ENCODE measurements at places on chromosomes 4 and X. TPM values are rescaled to one million over a fixed set of nuclear protein-coding genes. Genes with fewer than 3 reads are reported as not detected.

DNA sequence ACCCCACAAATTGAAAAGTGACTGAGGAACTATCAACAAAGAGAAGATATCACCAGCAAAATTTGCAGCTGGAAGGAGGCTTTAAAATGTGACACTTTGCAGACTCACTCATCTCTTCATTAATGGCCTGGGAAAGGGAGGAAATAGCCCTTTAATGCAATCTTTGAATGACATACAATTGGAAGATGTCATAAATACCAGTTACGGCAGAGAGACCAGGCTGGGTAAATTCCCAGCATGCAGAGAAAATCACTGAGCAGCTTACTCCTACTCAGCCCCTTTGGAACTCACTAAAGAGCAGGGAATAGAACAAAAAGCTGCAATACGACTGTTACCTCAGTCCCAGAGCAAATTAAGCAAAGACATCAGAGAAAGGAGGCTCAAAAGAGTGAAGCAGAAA is 238.9 kb downstream of the HS3ST1 start:
- H3K36me3 ChIP-seq, result no peaks in the 10 kb centered on the region
- no peaks in the 10 kb centered on the region for H3K4me1 ChIP-seq
- no peaks in the 10 kb centered on the region for H3K27me3 ChIP-seq
- no peak for DNase-seq

DNA sequence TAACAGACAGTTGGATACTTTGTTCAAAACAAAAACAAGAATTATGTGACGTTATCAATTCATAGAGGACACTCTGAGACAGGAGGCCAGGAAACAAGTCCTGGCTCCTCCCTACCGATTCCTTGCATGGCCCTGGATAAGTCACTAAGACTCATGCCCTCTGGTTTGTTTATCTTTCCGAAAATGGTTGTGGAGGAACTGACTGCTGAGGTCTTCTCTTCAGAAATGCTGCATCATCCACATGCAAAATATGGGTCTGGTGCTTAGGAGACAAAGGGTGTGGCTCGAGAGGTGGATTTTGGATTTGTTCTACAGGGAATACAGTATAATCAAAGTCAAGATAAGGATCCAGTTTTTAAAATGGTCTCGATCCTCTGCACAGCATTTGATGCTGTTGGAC is 130.9 kb downstream of the RELL1 start:
- no peak overlapping the region for H3K27ac ChIP-seq
- no peaks in the 10 kb centered on the region for H3K36me3 ChIP-seq
- H3K4me3 ChIP-seq, result no peak overlapping the region
- DNase-seq, result no peak

GRCh38 chr4:46267866-46268265 is 122.1 kb downstream of the GABRA2 start:
- H3K4me1 ChIP-seq, result no peaks in the 10 kb centered on the region
- H3K4me3 ChIP-seq, result no peak overlapping the region
- no peak overlapping the region for H3K27ac ChIP-seq
- H3K36me3 ChIP-seq, result no peaks in the 10 kb centered on the region
- H3K27me3 ChIP-seq, result no peaks in the 10 kb centered on the region
- DNase-seq, result no peak

GRCh38 chr4:87007528-87008446 is 73.0 kb downstream of the AFF1 start:
- H3K27ac ChIP-seq, result peak overlapping the region; percentile 93
- H3K36me3 ChIP-seq, result no peaks in the 10 kb centered on the region
- H3K27me3 ChIP-seq, result no peaks in the 10 kb centered on the region
- DNase-seq, result peak; percentile 63
- H3K4me1 ChIP-seq, result peaks cover 31% of the 10 kb centered on the region

- no peaks in the 10 kb centered on the region for H3K36me3 ChIP-seq
- H3K4me1 ChIP-seq, result no peaks in the 10 kb centered on the region
- no peak for DNase-seq
- H3K4me3 ChIP-seq, result no peak overlapping the region
- H3K27ac ChIP-seq, result no peak overlapping the region
- peaks cover 5% of the 10 kb centered on the region for H3K27me3 ChIP-seq
Measured at GRCh38 chr4:89657931-89658700, 178.8 kb downstream of the SNCA start.

DNA sequence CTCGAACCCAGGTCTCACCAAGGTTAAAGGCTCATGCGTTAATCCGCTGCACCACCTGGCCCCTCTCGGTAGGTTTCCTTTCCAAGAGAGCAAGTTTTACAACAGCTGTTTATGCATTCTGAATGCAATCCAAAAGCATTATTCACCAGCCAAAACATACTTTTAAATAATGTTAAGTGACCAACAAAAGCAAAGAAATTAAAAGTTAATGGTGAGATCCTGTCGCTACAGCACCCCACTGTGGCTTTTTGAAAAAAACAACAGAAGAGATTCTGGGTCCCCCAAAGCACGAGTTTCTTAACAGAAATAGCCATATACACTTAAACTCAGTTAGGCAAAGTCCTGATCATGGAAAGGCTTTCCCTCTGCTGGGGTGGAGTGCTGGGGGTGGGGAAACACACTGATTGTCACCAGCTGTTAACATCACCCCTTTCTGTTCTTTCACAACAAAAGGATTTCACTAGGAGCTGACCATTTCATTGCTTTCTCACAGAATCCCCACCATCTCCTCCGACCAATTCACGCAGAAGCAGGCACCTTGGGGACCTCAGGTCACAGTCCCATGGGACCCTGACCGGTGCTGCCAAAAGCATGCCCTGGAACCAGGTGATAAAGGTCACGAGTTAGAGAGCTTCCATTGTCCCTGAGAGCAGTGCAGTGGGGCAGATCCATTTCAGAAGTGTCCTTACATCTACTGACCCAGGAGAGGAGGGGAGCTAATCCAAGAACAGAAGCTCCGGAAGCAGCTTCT is 51.2 kb downstream of the ZNF827 start:
- H3K4me1 ChIP-seq, result peaks cover 26% of the 10 kb centered on the region
- H3K27me3 ChIP-seq, result no peaks in the 10 kb centered on the region
- H3K4me3 ChIP-seq, result no peak overlapping the region
- H3K36me3 ChIP-seq, result no peaks in the 10 kb centered on the region
- peak; percentile 48 for DNase-seq

GRCh38 chr4:117412661-117413060 is 327.3 kb upstream of the TRAM1L1 start:
- H3K27ac ChIP-seq, result no peak overlapping the region
- H3K36me3 ChIP-seq, result no peaks in the 10 kb centered on the region
- H3K4me3 ChIP-seq, result no peak overlapping the region
- H3K4me1 ChIP-seq, result no peaks in the 10 kb centered on the region

- H3K27me3 ChIP-seq, result no peaks in the 10 kb centered on the region
- H3K4me3 ChIP-seq, result no peak overlapping the region
- H3K4me1 ChIP-seq, result peaks cover 19% of the 10 kb centered on the region
Measured at GRCh38 chr4:110106931-110107296, 91.5 kb downstream of the ELOVL6 start.

DNA sequence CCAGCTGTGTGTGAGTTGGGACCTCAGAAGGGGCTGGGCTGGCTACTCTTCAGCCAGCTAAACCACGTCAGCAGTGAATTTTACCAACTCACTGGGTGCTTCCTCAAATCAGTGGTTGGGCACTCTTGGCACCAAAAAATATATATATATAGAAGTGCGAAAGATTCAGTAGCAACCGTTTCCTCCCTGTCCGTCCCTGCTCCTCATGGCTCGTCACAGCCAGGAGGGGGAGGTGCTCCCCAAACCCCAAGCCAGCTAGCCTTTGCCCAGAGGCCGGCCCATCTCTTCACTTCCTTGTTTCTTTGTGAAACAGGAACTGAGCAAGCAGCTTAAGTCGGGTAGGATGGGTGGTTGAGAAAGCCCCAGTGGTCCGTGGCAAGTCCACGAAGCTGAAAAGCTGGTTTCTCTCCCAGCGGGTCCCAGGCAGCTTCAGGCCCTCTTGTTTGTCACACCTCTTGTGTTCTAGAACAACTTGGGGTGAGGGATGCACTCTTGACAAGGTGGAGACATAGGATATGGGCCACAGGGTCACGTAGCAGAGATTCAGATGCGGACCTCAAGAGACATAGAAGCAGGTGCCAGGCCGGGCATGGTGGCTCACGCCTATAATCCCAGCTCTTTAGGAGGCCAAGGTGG is 6.8 kb upstream of the SASH3 start:
- no peak overlapping the region for H3K27ac ChIP-seq
- no peaks in the 10 kb centered on the region for H3K27me3 ChIP-seq
- no peaks in the 10 kb centered on the region for H3K4me1 ChIP-seq
- H3K4me3 ChIP-seq, result no peak overlapping the region
- H3K36me3 ChIP-seq, result no peaks in the 10 kb centered on the region

GRCh38 chrX:22203186-22203585 is 69.5 kb upstream of the CBLL2 start:
- H3K4me1 ChIP-seq, result no peaks in the 10 kb centered on the region
- no peak overlapping the region for H3K4me3 ChIP-seq
- DNase-seq, result no peak
- H3K27me3 ChIP-seq, result peaks cover 6% of the 10 kb centered on the region
- no peaks in the 10 kb centered on the region for H3K36me3 ChIP-seq
- H3K27ac ChIP-seq, result no peak overlapping the region

DNA sequence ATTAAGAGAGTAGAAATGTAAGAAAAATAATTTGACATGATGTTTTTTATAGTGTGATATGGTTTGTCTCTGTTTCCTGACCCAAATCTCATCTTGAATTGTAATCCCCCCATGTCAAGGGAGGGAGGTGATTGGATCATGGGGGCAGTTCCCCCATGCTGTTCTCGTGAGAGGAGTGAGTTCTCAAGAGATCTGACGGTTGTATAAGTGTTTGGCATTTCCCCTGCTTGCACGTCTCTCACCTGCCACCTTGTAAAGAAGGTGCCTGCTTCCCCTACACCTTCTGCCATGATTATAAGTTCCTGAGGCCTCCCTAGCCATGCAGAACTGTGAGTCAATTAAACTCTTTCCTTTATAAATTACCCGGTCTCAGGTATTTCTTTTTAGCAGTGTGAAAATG is 34.8 kb upstream of the EXOC1L start:
- H3K4me1 ChIP-seq, result no peaks in the 10 kb centered on the region
- no peak for DNase-seq

- peak overlapping the region; percentile 41 for H3K27ac ChIP-seq
- H3K4me3 ChIP-seq, result no peak overlapping the region
- H3K4me1 ChIP-seq, result peaks cover 15% of the 10 kb centered on the region
- peak; percentile 89 for DNase-seq
- no peaks in the 10 kb centered on the region for H3K36me3 ChIP-seq
- no peaks in the 10 kb centered on the region for H3K27me3 ChIP-seq
Measured at GRCh38 chrX:119041175-119041574, 31.6 kb upstream of the CT47C1 start.

DNA sequence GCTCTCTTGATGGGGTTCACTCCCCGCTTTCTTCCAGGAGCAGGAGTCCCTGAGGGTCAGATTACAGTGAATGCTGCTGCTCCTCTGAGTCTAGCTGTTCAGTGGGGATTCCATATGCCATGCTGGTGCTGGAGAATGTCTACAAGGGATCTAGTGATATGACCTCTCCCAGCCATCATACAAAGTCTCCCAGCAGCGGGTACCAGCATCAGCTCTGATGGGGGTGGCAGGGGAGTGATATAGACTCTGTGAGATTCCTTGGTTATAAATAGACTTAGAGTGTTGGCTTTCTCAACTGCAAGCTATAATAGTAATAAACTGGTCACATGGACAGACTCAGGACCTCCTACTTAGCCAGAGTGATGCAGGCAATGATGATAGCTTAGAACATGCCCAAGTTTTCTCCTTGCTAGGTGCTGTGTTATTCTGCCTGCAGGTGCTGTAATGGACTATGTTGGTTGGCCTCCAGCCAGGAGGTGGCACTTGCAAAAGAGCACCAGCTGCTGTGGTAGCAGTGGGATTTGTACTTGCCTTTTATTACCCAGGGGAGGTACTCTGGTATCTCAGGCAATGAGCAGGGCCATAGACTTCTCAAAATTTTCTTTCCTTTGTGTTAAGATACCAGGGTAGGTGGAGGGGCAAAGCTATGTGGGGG is 202.9 kb downstream of the CHIC1 start:
- no peaks in the 10 kb centered on the region for H3K4me1 ChIP-seq
- H3K27me3 ChIP-seq, result peaks cover 28% of the 10 kb centered on the region

GRCh38 chr4:185322803-185323202 is 72.9 kb downstream of the LRP2BP start:
- H3K36me3 ChIP-seq, result no peaks in the 10 kb centered on the region
- DNase-seq, result no peak
- no peaks in the 10 kb centered on the region for H3K4me1 ChIP-seq
- no peaks in the 10 kb centered on the region for H3K27me3 ChIP-seq
- H3K4me3 ChIP-seq, result no peak overlapping the region

DNA sequence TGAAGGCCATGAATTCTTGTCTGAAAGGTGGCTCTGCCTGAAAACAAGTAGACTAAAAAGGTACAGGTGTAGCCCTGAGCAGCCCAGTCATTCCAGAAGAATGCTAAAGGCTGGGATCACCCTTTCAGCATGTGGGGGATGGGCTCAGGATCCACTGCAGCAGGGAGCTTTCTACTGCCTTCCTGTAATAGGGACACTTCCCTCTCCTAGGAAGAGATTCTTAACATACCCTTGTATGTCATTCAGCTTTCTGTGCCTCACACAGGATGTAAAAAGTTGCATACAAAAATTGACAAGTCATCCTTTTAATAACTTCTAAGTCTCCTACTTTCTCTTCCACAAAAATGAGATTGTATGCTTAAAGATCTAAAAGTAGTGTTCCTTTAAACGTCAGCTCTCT is 123.3 kb downstream of the ZNF518B start:
- no peak for DNase-seq
- H3K36me3 ChIP-seq, result no peaks in the 10 kb centered on the region
- H3K27ac ChIP-seq, result no peak overlapping the region
- H3K27me3 ChIP-seq, result no peaks in the 10 kb centered on the region

- peaks cover 18% of the 10 kb centered on the region for H3K4me1 ChIP-seq
- DNase-seq, result no peak
- no peaks in the 10 kb centered on the region for H3K27me3 ChIP-seq
Measured at GRCh38 chr4:113469023-113469390, 292.5 kb downstream of the CAMK2D start.

DNA sequence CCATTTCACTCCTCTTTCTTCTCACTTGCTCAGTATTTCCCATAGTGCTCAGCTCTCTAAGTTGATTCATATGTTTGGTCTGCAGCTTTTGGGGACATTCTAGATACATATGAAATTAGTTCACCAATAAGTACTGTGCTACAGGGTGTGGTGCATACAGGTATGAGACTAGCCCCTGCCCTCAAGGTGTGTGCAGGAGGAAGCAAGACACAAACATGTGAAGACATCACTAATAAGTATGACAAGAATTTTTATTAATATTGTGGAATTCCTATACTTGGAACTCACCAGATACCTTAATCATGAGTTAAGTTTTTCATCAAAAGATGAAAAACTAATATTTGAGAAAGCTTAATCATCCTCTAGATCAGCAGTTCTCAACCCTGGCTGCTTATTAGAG is 505.2 kb downstream of the ZNF674 start:
- H3K27me3 ChIP-seq, result no peaks in the 10 kb centered on the region
- H3K36me3 ChIP-seq, result no peaks in the 10 kb centered on the region
- H3K4me1 ChIP-seq, result no peaks in the 10 kb centered on the region
- no peak for DNase-seq
- H3K4me3 ChIP-seq, result no peak overlapping the region
- no peak overlapping the region for H3K27ac ChIP-seq

GRCh38 chr4:124409044-124409443 is 303.5 kb downstream of the ANKRD50 start:
- no peak overlapping the region for H3K27ac ChIP-seq
- DNase-seq, result no peak
- no peaks in the 10 kb centered on the region for H3K27me3 ChIP-seq
- no peaks in the 10 kb centered on the region for H3K36me3 ChIP-seq
- no peaks in the 10 kb centered on the region for H3K4me1 ChIP-seq

USP26 gene
- not detected for total RNA-seq

PCDH7 gene
- total RNA-seq, result 7.8 TPM

ADGRG4 gene
- 0.04 TPM for total RNA-seq

EDA2R gene
- 2.0 TPM for total RNA-seq

DGKK gene
- 1.3 TPM for total RNA-seq

OTC gene
- not detected for total RNA-seq

DOK7 gene
- total RNA-seq, result 2.8 TPM

PRDM5 gene
- 17.2 TPM for total RNA-seq

FRAS1 gene
- total RNA-seq, result 0.84 TPM

Measured in adrenal gland (tissue), 19 donors.